Stimulated activated CD8-positive, alpha-beta memory T cell treated with anti-CD3 and anti-CD28 coated beads, Interleukin-7, amount 100 ng/mL, for 24 hours (primary cell): ENCODE measurements at places on chromosomes 11 and 22.

GRCh38 chr11:59201353-59201752, 11.4 kb downstream of the MPEG1 start:
- DNase-seq = no peak

DNA sequence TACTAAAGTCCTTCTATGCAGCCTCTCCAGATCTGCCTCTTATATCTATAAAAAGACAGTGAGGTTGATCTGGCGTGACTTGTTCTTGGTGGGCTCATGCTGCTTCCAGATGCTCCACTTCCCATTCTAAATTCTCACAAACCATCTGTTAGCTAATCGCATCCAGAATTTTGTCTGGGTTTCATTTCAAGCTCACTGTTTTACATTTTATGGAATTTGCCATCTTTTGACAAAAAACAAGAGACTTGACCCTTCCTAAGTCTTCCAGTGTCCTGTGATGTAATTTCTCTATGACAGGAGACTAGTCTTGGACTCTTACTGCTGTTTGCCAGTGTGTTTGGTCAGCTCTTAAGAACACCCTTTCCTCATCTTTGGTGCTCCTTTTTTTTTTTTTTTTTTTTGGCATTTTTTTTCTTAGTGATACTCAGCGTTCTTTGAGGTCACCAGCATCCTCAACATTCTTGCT, 23.0 kb downstream of the CRKL start:
- DNase-seq = no peak

- DNase-seq = no peak
Measured at GRCh38 chr11:45872651-45873356, 12.6 kb upstream of the MAPK8IP1 start.

- no peak for DNase-seq
Measured at GRCh38 chr11:108609682-108610081, 16.1 kb upstream of the EXPH5 start.

GRCh38 chr22:46099740-46100139, 50.6 kb upstream of the PPARA start:
- DNase-seq = no peak

DNA sequence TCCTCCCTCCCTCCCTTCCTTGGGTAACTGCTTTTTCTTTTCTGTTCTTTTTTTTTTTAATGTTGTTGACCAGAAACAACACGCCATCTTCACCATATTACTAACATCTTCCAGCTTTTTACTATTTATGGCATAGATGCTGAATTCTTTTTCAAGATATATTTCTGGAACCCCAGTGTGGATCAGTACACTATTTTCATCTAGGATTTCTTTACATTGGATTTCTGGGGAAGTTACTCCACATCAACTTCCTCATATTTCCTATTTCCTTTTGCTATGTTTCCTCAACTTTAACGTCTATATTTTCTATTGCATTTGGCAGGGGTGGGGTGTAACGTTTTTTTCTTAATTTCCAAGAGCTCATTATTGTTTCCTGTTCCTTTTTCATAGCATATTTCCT, 7.0 kb downstream of the PGM2L1 start:
- DNase-seq = no peak

DNA sequence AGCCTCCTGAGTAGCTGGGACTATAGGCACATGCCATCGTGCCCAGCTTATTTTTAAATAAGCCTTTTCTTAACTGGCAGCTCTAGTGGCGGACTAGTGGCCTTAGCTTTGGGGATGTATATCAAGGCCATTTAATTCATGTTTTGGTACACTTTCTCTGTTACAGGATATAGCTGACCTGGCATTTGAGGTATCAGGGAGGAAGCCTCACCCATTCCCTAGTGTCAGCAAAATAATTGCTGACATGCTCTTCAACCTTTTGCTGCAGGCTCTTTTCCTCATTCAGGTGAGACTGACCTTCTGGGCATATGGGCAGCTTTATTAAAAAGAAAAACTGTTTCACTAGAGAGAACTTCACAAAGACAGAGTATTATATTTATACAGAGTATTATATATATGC, 9.5 kb downstream of the EI24 start:
- DNase-seq = no peak

DNA sequence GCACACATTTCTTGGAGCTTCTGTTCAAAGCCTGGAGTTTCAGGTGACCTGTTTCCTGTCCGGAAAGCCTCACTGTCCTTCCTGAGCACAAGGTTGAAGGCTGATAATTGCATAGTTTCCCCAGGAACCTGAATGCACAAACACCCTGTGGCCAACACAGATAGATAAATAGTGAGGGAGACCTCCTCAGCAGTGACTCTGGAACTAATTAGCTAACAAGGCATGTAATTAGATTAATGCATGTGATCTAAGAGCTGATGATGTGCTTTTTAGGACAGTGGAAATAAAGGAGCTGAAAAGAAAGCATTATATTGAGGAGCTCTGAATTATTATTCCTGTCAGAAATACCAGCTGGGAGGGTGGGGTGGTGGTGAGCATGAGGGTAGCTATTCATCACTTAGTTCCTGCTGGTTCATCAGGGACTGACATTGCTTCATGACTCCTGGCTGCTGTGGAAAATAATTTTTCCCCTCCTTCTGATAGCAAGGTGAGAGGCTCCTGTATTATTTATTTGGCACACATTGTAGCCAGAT, 101.1 kb downstream of the NELL1 start:
- DNase-seq = no peak
